ENCODE measurements at places on chromosomes 6 and 20.

GRCh38 chr6:137430954-137431353, 63.2 kb downstream of the OLIG3 start:
- DNase-seq, result no peak

DNA sequence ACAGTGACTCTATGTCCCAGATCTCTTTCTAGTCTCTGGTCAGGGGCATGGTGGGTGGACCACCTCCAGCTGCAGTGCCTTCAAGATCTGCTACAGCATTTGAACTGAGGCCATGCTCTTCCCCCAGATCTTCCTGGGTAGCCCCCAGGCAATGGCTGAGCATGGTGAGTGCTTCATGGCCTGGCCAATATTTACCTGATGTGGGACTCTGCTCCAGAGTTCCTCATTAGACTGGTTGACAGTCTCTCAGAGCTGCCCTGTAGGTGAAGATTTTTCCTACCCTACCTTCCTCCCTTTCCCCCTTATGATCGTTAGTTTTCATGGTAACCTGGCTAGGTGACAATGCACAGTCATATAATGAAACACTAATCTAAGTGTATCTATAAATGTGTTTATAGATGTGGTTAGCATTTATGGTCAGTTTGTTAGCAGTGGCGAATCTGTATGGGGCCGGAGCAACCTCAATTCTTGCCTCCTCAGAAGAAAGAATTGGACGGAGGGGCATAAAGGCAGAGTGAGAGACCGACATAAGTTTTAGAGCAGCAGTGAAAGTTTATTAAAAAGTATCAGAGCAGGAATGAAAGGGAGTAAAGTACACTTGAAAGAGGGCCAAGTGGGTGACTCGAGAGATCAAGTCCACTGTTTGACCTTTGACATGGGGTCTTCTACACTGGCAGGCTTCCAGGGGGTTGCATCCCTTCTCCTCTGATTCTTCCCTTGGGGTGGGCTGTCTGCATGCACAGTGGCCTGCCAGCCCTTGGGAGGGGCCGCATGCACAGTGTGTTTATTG, 256.3 kb downstream of the CD83 start:
- DNase-seq, result no peak

- DNase-seq, result no peak
These were observed 81.4 kb downstream of the SERAC1 start for GRCh38 chr6:158086504-158087223.

DNA sequence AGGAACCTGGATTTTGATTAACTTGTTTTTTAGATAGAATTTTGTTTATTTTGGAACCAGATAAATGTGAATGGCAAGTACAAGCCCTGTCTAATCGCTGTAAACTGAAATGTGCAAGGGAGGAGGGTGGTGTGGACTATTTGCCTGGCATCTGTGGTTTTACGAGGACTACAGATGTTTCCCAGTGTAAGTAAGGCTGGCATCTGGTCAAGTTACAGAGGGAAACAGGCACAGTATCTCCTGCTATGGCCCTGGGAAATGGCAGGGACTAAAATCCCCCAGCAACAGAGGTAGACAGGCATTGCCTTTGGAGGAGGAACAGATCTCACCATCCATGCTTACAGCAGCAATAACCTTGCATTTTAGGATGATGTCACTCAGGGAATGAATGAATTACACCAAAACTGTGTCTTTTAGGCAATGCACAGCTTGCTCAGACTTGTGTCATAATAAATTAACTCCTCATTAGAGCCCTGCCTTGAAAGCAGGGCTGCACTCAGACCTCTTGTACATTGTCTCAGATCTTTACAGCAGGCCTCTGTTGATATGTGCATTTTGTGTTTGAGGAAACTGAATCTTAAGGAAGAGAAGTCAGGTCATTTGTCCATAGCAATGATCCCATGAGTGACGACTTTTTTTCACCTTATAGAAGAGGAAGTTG, 96.2 kb downstream of the TCP11 start:
- no peak for DNase-seq

- DNase-seq, result no peak
These were observed 415.9 kb upstream of the SULF2 start for GRCh38 chr20:48201188-48201587.

DNA sequence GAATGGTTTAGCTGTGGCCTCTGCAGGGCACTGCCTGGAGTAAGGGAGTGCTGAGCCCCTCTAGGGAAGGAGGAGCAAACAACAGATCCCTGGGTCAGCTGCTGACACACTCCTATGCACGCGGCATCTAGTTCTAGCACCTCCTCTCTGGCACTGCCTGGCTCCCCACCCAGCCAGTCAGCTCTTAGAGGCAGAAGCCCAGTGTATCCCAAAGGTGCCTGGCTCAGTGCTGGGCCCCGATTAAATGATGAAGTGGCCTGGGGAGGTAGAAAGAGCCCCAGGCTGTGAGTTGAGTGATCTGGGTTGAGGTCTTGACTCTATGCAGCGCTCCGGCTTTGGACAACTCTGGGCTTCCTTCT, 7.6 kb upstream of the VEGFA start:
- no peak for DNase-seq

DNA sequence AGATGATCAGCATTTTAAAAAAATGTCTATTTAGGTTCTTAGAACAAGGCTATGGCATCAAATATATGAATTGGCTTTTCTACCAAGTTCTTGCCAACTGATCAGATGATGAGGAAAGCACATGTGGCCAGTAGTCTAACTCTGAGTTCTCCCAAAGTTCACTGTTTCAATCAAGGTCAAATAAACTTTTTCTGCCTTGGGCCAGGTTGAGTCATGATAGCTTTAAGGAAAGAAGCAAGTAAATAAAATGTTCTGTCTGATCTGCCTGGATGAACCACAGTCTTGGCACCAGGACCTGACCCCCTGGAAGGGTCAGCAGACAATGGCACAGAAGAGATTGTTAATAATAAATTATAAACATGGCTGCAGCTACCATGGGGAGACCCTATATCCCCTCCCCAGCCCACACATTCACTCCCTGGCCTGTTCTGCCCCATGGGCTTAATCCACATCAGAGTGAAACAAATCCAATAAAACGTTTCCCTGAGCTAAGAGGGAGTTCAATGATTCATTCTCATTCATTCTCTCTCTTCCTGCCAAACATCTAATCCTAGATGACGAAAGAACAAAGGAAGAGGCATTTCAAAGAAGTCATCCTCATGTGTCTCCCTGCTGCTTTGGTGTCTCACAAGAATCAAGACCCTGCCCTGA, 661.6 kb downstream of the DHX35 start:
- no peak for DNase-seq

GRCh38 chr6:37021356-37022129, 16.1 kb downstream of the FGD2 start:
- peak; percentile 67 for DNase-seq

All from T-cell (primary cell).